ENCODE measurements at places on chromosomes 7 and 10.

DNA sequence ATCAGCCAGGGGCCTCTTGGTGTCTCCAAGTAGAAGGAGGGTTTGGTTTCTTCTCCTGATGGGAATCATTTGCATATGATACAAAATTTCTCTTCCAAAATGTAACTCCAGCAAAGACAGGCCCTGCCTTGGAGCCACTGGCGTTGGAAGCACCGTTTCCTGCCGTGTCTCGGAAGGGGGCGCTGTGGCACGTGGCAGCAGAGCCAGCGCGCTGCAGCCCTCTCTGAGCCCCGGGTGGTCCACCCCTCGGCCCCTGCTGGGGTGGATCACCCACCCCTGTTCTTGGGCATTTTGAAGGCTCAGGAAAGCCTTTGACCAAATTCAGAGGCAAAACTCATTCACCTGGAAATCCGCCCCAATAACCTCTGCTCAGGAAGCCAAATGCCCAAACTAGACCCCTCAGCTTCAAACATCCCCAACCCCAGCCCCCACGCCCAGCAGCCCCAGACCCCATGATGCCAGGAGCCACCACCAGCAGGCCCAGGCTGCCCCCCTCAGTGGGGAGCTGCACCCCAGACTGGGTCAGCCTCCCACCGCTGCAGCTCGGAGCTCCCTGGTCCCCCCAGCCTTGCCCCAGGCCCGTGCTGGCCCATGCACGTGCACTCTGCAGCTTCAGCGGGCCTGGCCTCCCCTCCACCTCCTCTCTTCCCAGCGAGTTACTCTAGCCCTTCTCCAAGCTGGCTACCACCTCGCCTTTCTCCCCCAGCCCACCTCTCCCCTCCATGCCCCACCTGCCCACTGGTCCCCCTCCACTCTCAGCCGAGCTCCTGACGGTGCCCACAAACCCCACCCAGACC is 29.5 kb upstream of the ELFN1 start:
- DNase-seq = no peak

DNA sequence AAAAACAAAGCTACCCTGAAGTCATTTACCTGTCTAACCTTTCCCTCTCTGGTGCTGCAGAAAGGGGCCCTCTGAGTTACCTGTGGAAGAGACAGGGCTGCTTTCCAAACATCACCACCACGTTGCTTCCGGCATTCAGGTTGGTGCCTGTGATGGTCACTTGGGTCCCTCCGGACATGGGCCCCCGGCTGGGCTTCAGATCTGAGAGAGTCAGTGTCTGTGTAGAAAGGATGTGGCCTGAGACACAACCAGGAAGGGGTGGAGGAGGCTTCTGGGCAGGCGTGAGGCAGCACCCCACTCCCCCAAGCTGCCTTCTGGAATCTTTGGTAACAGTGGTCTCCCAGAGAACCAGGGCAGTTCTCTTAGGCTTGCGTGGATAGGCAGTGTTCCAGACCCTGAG is 388.9 kb downstream of the PLXNA4 start:
- no peak for DNase-seq

DNA sequence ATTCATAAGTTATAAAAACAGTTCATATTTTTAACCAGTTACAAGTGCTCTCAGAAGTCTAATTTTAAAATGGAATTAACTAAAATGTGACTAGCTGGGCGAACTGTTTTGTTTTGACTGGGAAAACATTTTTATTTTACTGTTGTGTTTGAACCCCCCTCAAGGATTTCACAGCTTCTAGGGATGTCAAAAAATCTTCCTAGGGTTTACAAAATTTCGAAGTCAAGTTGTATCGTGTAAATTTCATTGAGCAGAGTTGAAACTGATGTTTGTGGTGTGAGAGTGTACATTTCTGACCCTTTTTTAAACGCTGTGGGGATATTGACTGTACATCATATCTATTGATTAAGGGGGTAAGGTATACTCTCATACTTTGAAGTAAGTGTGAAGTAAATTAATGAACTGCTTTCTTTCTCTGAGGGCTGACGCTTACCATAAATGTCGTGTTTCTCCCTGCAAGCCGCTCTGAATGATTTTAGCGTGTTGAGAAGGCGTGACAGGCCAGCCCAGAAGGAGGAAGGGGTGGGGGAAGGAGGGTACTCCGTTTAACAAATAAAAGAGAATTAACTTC is 1.8 kb upstream of the SP8 start:
- no peak for DNase-seq

DNA sequence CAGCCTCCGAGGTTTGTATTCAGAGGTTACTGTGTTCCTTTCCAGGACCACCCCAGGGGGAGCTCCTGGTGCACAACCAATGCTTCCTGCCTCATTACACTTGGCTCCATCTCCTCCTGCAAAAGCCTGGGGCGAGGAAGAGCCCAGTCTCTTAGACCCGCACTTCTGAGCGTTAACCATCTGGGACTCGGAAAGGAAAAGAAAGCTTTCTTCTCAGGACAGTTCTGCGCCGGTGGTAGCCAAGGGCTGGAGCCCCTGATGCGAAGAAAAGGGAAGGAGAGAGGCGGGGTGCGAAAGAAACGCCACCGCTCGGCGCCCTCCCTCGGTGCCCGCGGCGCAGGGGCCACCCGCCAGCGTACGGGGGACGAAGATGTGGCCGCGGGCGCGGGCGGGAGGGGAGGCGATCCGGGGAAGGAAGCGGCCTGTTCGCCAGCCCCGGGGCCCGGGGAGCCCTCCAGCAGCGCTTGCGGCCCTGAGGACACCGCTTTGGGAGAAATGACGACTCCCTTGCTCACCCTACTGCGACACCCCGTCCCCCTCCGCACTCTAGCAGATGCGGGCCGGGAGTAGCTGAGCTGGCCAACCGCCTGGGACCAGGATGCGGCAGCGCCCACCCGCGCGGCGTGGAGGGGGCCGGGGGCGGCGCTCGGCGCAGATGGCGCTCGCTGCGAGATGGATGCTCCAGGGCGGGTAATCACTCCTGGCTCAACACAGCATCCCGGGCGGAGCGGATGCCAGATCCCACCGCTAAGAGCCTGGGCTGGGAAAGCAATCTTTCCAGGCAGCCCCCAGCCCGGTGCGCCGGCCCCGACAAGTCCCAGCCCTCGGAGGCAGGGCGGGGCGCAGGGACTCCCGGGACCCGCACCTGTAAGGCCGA is 1.3 kb downstream of the NRCAM start:
- no peak for DNase-seq

DNA sequence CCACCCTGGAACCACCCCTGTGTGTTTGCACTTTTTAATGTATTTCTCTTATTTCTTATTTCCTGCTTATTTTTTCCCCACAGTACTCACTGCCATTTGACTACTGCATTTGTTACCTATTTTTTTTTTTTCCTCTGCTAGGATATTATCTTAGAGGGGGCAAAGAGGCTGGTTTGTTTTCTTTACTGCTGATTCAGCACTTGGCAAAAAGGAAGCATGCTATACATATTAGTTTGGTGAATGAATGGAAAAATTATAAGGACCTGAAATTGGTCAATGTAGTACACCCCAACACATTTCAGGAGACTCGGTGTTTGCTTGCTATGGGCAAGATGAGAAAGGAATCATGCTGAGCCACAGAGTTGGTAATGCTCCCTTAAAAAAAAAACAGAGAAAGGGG is 193.5 kb downstream of the SORCS3 start:
- no peak for DNase-seq

DNA sequence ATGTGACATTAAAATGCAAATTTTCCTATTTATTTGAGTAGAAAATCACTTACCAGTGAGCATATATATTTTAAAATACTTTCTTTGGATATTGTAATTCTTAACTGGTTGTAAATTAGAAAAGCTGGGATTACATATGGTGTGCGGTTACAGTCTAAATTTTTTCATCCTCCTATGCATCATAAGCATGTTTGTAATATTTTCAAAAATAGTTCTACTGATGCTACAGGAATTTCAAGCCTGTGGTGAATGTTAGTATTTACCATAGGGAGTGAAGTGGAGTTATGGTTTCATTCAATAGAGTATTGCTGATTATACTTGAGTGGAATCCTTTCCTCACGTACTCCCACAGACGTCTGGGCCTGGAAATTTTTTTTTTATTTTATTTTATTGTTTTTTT is 34.6 kb upstream of the ST7 start:
- no peak for DNase-seq

DNA sequence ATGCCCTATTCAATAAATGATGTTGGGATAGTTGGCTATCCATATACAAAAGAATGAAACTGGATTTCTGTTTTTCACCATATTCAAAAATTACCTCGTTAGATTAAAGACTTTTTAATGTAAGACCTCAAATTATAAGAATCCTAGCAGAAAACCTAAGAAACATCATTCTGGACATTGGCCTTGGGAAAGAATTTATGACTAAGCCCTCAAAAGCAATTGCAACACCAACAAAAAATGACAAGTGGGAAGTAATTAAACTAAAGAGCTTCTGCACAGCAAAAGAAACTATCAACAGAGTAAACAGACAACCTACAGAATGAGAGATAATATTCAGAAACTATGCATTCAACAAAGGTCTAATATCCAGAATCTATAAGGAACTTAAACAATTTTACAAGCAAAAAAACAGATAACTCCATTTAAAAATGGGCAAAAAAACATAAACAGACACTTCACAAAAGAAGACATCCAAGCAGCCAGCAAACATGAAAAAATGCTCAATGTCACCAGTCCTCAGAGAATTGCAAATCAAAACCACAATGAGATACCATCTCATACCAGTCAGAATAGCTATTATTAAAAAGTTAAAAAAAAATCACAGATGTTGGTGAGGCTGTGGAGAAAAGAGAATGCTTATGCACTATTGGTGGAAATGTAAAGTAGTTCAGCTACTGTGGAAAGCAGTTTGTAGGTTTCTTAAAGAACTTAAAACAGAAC is 309.8 kb downstream of the AHR start:
- DNase-seq = no peak
